ENCODE measurements at places on chromosomes 6 and 20. TPM values are rescaled to one million over a fixed set of nuclear protein-coding genes. Genes with fewer than 3 reads are reported as not detected.

Gene CPXM1
- 139 TPM for total RNA-seq

DNA sequence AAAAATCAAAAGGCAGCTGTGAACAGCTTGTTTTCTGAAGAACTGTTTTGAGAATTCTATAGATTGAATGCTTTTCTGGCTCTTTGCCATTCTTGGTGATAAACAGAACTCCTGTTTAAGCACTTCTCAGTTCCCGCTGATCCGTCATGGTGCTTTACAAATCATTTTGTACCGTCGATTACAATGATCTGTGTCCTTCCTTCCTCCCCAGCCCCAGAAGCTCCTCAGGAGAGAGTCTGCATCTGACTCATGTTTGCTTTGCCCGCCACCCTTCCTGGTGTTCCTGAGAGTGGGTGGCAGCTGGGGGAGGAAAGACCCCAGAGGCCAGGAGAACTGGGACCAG is 538.6 kb upstream of the MARCKS start:
- no peak for DNase-seq

- DNase-seq = no peak
These were observed 57.4 kb upstream of the FOXC1 start for GRCh38 chr6:1552296-1552761.

GRCh38 chr6:28880894-28881780 is 42.6 kb downstream of the TRIM27 start:
- DNase-seq = peak; percentile 83

- DNase-seq = no peak
These were observed 73.2 kb downstream of the SCP2D1 start for GRCh38 chr20:18886756-18887155.

Gene OR12D3
- total RNA-seq = not detected

- peak; percentile 22 for DNase-seq
These were observed 106.6 kb downstream of the TRIM27 start for GRCh38 chr6:28816909-28817807.

Gene LGSN
- total RNA-seq = not detected

GRCh38 chr20:39623584-39624234 is 661.6 kb downstream of the DHX35 start:
- DNase-seq = no peak

- DNase-seq = no peak
These were observed 87.8 kb downstream of the L3MBTL3 start for GRCh38 chr6:130105996-130106704.

All from endothelial cell (in vitro differentiated cells).